ENCODE measurements at places on chromosomes 7 and 10.

GRCh38 chr10:50623663-50624412, at the start of gene SGMS1:
Gene SGMS1 (minus strand): TSS chr10:50623956. CDS start chr10:50344114, 279,842 bp downstream.
- DNase-seq = peak; percentile 83

GRCh38 chr7:36439624-36440023, 50.0 kb downstream of the ANLN start:
- no peak for DNase-seq

GRCh38 chr7:157829491-157829890, 492.7 kb downstream of the DNAJB6 start:
- no peak for DNase-seq

- DNase-seq = no peak
Measured at GRCh38 chr10:46092524-46093081, 46.5 kb upstream of the MSMB start.

DNA sequence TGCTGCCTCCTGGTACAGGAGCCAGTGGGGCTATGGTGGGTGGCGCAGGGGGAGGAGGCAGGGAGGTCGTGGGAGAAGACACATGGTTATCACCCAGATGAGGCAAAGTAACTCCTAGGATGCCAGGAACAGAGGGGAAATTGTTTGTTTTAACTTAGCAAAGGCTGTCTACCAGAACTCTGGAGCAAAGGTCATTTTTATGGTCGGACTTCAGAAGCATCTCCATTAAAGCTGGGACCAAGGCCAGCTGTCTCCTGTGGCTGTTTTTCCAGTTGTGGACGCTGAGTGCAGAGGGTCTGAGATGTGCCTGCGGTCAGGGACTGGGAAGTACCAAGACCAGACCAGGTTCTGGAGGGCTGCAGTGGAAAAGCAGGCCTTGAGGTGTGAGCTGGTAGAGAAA, 525.9 kb upstream of the FOXK1 start:
- no peak for DNase-seq

DNA sequence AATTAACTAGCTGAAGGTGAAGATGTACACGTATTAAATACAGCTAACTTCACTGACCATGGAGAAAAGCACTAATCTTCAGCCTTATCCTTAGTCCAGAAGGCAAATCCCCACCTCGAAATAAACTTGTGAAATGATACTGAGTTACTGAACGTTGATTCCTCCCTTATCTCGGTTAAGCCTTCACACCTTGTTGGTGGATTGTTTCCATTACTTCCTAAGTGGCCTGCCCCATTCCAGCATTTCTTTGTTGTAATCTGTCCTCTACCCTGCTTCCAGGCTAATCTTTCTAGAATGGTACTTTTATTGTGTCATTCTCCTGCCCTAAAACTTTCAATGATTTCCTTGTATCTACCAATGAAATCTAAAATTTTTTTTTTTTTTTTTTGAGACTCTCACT, 68.6 kb downstream of the BUB3 start:
- DNase-seq = no peak

- DNase-seq = no peak
Measured at GRCh38 chr7:137287651-137288258, 55.8 kb downstream of the PTN start.

DNA sequence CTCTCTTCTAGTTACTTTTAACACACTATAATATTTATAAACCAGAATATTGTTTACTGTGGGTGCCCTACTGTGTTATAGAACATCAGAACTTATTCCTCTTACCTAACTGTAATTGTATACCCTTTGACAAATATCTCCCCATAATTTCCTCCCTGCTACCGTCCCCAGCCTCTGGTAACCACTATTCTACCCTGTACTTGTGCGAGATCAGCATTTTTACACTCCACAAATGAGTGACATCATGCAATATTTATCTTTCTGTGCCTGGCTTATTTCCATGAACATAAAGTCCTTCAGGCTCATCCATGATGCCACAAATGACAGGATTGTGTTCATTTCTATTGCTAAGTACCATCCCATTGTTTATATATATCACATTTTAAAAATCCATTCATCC, 139.8 kb upstream of the RSU1 start:
- DNase-seq = no peak

DNA sequence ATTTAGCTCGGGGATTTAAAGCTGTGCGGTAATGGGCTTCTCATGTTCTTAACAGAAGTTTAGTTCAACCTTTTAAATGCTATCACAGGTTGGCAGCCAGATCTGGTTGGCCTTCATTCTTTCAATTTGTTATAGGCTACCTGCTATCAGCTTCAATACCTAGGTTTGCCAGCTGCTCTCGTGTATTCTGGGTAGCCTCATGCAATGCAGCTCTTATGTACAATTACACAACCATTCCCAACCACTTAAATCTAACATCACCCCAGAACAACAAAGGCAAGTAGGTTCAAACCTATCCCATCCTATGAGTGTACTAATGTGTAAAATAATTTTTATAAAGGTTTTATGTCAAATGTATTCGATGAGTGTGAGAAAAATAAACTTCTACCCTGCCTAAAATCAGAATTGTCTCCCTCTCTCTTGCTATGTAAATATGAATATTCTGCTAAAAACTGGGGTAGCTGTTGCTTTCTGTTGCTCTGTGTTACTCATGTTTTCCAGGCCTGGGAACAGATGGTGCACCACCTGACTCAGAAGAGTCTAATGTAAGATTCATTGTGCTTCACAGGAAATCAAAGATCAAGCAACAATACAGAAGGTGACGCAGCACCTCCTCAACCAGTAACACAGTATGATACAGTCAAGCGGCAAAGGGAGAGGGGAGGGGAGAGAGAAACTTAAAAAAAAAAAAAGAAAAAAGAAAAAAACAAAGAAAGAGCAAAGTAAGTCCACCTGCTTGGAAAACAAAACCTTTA, 188.6 kb downstream of the ETV1 start:
- DNase-seq = peak; percentile 71

DNA sequence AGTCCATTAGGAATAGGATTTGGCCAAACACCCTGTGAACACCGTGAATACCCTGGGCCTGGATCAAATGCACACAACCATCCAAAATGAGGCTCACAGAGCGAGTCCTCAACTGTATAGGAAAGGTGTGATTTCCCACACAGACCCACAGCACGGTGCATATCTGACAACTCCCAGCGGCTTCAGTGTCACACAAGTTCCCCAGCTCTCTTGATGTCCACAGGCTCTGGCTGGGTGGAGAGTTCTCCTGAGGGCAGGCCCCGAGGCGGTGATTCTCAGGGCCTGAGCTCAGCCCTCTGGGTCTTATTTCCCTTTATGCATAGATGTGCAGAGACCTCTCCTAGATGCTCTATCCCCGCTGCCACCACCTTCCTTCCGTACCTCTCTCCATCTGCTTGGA, 64.1 kb downstream of the SH3PXD2A start:
- no peak for DNase-seq

- DNase-seq = no peak
Measured at GRCh38 chr7:29349362-29349761, 154.8 kb downstream of the CHN2 start.

- no peak for DNase-seq
Measured at GRCh38 chr10:124022066-124022465, 71.3 kb downstream of the CHST15 start.

DNA sequence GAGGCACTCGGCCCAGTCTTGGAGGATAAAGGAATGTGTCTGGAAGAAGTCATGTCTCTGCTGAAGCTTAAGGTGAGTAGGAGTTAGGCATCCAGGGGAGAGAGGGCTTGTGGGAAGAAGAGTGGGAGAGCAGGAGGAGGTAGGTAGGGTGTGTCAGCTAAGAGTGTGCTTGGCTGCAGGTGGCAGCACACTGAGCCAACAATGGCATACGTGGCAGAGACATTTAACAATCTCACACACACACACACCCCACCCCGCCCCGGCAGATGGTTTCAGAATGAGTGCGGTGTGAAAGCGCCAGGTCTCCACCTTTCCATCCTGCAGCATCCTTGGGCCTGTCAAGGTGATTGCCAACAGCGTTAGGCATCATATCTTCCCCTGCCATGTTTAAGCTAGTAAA, 11.2 kb upstream of the ARPC1A start:
- DNase-seq = peak; percentile 84

DNA sequence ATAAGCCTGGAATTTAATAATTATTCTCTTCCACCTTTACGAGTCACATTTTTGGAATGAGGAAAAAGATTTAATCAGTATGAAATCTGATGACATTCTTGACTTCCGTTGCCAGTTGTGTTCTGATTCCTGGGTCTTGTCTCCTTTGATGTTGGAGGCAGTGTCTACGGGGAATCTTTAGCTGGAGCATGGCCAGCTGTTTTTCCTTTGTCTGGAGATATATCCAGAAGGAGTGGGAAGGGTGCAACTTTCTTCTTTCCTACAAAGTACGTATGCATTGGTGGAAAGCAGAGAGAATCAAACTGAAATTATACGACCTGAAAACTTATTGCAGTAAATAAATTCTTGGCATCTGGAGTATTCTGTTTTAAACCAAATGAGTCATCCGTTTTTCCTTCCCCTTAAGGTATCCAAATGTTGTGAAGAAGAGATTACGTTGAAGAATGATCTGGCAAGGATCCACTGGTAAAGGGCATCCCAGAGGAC, 6.9 kb upstream of the GNG11 start:
- peak; percentile 81 for DNase-seq

DNA sequence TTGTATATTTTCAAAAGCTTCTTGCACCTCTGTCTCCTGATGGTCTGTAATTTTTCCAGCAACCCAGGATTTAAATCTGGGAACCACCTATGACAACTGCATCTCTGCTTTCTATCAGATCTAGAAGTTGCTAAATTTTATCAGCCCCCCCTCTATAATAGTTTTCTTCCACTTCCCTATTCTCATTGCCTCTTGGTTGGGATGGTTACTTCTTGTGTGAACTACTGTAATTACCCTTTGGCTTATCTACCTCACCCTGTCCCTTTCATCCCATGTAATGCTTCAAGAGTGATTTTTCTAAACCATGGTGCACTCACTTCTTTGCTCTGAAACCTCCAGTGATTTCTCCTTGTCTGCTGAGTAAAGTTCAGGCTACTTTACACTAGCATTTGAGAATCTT, 92.3 kb downstream of the BMPR1A start:
- no peak for DNase-seq

GRCh38 chr7:29352041-29352440, 157.5 kb downstream of the CHN2 start:
- DNase-seq = no peak

DNA sequence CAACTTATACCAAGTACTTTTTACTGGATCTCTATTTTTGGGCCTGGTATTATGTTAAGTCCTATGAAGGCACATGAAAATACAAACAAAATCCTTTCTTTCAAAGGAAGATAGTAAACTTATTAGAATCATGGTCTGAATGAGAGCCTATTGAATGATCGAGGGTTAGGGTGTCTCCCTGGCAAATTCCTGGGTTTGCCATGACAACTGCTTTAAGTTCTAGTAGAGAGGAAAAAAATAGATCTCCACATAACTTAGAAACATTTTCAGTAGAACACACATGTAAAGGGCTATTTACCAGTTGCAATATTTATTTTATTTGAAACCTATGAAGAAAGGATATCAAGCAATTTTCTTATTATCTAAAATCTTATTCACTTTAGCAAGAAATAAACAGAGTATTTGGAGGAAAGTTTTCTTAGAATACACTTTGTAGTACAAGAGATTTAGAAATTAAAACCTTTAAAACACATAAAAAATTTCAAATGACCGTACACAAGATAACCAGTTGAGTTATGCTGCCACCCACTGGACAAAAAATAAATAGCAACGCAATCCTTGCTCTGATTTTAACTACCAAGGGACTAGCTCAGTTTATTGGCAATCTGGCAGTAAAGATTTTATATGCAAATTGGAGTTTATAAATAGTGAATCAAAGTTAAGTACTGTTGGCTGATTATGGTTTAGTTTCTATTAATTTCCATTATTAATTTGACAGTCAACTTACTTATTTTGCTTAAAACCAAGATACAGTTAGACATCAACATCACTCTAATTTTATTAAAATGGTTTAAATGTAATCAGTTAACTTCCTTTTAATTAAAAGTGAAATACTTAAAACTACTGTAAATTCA, 33.9 kb downstream of the CACUL1 start:
- DNase-seq = no peak

- no peak for DNase-seq
Measured at GRCh38 chr7:4689668-4690067, 7.6 kb downstream of the FOXK1 start.

DNA sequence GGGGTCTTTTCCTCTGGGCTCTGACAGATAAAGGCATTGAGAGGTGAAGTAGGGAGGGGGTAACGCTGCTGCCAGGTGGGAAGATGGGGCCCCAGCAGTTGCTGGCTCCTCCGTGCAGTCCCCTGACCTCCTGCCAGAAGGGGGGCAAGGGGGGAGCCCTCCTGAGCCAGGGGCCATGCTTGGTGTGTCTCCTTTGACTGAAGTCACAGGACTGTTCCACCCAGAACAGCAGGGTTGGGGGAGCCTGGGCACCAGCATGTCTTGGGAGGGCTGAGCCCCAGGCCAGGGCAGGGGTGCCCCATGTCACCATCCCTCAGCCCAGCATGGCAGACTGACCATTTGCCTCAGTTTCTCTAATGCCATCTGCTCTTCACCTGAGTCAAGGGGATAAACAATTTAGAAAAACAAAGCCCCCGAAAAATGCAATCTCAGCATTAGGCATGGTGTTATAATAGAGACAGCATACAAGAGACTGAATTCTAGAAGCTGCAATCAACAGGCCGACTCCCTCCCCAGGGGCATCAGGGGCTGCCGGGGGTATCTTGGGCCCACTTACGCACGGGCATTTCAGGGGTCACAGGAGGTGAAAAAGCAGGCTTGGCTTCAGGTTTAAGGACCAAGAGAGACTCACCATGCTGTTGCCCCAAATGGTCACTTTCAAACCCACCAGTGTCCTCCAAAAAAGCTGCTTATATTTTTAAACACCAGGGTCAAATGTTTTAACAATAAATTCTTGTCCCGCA, 108.6 kb upstream of the GPR26 start:
- DNase-seq = no peak

Measured in NCI-H226 (cell line).